ENCODE measurements at places on chromosomes 16 and 17.

DNA sequence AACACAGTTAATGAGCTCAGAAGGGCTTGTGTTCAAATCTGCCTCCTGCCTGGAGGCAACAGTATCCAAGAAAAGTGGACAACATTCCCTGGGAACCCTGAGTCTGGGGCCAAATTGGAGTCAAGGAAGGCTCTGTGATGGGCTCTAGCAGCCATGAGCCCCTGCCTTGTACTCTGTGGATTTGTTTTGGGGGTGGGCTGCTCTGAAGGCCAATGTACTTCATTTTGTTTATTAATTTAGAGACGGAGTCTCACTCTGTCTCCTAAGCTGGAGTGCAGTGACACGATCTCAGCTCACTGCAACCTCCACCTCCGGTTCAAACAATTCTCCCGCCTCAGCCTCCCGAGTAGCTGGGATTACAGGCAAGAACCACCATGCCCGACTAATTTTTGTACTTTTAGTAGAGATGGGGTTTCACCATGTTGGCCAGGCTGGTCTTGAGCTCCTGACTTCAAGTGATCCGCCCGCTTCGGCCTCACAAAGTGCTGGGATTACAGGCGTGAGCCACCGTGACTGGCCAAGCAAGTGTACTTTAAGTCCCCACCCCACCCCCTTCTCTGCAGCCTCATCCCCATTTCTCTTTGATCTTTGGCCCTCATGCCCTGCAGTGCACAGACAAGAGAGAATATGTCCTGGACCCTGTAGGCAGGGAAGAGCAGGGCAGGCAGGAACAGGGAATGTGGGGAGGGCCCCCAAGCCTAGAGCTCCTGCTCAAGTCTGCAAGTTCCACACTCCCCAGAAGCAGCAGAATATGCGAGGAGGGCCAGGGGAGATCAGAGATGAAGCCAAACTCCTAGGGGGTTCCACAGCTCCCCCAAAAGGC lies 2.7 kb upstream of the GIP start:
- DNase-seq, result no peak

DNA sequence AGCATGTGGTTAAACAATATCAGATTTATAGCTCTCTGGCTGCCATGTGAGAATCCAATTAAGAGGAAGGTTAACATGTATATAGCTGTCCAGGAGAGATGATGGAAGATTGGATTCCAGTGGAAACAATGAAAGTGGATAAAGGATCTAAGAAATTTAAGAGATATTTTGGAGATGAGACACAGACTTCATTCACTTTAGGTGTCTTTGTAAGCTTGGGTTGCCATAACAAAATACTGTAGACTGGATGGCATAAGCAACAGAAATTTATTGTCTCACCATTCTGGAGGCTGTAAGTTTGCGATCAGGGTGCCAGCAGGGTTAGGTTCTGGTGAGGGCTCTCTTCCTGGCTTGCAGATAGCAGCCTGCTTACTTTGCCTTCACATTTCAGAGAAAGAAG lies 155.9 kb upstream of the MYOCD start:
- DNase-seq, result no peak

DNA sequence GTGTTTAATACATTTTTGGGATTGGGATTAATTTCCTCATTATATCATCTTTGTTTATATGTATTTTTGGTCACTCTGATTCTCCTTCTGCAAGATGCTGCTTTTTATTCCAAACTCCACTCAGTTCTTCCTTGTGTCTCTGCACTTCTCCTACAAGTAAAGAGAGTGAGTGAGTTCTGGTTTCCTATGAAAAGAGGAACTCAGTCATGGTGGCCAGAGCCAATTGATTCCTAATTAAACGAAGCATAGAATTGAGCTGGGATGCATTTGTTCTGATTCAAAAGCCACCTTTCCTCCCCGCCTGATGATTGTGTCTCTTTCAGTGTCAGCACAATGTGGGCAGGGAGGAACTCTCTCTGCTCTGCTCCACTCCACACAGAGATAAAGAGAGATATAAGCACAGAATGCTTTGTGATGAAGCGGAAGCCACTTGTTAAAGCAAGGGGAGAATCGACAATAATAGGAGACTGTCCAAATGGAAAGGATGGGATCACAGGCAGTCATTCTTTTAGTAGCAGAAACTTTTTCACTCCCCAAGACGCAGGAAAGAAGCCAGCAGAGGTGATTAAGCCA lies 121.3 kb upstream of the GOT2 start:
- DNase-seq, result no peak

- DNase-seq, result no peak
These were observed 6.3 kb downstream of the CNTD1 start for GRCh38 chr17:42804918-42805367.

DNA sequence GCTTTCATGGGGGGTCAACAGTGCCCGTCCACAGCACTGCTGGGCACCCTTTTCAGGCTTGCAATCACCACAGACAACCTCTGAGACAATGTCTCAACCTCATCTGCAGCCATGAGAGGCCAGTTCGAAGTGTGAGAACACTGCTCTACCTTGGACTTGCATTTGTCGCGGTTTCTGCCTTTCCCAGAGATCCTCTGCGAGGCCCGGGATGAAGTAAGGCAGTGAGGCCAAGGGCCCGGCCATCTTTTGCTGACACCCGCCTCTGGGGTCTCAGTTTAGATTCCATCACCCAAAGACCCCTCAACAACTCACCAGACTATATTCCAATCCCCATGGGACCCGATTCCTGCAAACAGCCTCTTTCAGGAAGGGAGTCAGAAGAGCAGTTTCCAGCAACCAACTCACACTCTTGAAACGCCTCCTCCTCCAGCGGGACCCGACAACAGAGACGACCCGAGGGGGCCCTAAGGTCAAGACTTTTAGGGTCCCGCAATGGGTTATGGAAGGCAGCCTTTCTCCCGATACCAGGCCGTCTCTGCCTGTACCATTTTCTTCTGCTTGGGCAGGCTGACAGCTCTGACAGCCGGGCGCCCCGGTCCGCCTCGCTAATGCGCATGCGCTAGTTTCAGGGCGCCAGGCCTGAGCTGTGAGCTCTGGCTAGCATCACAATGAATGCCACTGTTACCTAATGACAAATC lies 576.0 kb downstream of the KCNJ18 start:
- peak; percentile 29 for DNase-seq

GRCh38 chr17:79836510-79836971 lies 2.7 kb downstream of the CBX4 start:
- no peak for DNase-seq

GRCh38 chr17:80145076-80146075 lies 1.6 kb downstream of the EIF4A3 start:
- DNase-seq, result no peak

DNA sequence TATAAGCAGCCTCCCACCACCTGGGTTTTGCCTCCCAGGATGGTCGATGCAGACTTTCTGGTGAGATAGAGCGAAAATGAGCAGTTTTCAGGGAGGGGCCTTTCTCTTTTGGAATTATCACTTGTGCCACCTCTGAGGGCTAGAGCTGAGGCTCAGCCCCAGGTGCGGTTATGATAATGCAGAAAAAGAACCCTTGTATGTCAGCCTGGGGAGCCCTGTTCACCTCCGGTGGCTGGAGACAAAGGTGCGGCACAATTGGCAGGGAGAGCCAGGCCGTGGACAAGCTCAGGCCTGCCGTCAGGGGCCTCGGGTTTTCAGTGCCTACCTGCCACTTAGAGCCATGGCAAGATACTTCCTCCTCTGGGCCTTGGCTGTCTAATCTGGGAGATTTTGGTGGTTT lies 4.4 kb downstream of the SCPEP1 start:
- DNase-seq, result no peak

DNA sequence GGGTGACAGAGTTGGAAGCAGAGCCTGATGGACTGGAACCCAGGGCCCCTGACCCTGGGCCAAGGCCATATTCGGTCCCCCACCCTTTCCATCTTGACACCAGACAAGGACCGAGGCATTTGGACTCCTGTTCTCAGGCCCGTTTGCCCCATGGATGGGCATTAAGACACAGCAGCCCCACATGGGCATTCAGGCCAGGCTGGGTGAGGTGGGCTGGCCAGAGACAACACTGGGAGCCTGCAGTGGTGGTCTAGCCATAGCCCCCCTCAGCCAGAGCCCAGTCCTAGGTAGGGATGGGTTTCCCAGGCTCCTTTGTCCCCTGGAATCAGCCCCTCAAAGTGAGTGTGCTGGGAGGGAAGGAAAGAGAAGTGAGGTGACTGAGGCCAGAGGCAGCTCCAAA lies 1.6 kb downstream of the PDK2 start:
- no peak for DNase-seq

DNA sequence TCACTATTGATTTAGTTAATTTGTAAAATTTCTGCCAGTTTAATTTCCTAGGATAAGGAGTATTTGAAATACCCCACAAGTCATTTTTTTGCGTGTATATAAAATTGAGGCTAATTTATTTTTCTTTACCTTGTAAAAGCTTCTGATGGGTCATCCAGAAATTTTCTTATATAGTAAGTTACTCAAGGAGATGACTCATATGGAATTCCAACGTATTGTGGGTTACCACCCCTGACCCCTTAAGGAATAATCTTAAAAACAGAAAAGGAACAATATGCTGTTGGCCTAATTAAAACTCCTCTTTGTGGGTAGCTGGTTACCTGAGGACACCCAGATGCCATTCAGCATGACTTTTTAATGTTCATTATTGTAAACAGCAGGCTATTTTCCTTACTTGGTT lies 13.6 kb downstream of the HEATR6 start:
- DNase-seq, result no peak

DNA sequence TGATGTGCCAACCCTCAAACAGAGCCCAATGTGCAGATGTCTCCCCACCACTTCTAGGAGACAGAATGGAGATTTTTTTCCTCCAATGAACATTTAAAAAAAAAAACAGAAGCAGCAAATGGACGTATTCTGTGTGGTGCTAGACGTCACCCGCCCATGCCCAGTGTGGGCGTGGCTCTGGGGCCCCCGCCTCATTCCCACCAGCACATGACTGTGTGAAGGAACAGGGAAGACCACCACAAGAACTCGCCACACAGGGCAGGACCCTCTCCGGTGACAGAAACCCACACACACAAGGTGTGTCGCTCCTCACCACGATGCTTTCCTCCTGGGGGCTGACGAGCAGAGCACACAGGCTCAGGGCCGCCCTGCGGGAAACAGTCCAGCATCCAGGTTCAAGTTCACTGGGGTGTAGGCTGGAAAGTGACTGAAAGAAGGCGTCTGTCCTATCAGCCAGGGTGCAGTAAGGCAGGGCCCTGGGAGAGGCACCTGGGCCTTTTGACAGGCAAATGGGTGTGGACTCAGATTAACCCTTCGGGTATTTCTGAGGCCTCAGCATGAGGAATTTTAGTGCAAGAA lies 53.5 kb downstream of the KLHDC4 start:
- DNase-seq, result no peak

GRCh38 chr16:31727553-31727952 lies 146.1 kb upstream of the ZNF267 start:
- no peak for DNase-seq

DNA sequence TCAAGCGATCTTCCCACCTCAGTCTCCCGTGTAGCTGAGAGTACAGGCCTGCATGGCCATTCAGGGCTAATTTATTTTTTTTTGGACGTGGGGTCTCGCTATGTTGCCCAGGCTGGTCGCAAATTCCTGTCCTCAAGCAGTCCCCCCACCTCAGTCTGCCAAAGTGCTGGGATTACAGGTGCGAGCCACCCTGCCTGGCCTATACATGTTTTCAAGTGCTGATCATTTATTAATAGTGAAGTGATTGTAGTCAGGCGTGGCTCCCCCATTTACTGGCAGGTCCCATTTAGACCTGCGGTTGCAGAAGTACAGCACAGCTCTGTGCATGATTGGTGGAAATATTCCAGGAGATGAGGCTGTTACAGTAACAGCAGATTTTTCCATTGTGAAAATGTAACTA lies 8.4 kb downstream of the FOXK2 start:
- no peak for DNase-seq

Data from head of caudate nucleus (tissue), 42 donors.